ENCODE measurements at places on chromosomes 6 and 20.

DNA sequence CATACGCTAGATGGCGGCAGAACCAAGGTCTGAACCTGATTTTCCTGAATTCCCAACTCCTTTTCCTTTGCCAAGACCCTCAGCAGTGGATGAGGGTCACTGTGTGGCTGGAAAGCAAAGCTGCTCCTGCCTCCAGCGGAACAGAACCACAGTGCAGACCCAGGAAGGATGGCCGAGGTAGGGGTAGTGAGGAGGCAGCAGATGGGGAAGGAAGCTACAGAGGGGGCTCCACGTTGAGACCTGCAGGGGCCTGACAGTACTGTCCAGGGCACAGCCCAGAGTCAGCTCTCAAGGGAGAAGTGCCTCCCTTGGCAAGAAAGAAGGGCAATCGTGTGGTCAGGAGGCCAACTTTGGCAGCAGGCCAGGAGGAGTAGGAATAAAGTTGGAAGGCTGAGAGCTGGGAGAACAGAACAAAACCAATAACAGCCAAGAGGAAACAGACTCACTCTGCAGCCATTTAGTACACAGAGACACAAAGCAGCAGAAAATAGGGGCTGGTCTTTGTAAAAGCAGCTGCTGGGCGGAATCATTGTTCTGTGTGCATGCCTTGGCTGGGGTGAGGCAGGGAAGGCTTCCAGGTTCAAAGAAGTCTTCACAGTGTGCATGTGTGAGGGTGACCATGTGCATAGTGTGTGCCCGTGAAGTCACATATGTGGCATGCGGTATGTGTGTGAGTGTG is 3.1 kb downstream of the GABRR2 start:
- H3K27ac ChIP-seq: no peak overlapping the region
- H3K36me3 ChIP-seq: no peaks in the 10 kb centered on the region
- peak; percentile 25 for DNase-seq

- no peak for DNase-seq
- H3K36me3 ChIP-seq: no peaks in the 10 kb centered on the region
- no peaks in the 10 kb centered on the region for H3K4me1 ChIP-seq
- no peak overlapping the region for H3K4me3 ChIP-seq
- no peaks in the 10 kb centered on the region for H3K27me3 ChIP-seq
- no peak overlapping the region for H3K27ac ChIP-seq
These were observed 7.8 kb downstream of the SIM1 start for GRCh38 chr6:100456908-100457235.

GRCh38 chr20:51220293-51220706 is 197.4 kb upstream of the KCNG1 start:
- H3K27me3 ChIP-seq: no peaks in the 10 kb centered on the region
- H3K27ac ChIP-seq: no peak overlapping the region
- DNase-seq: peak; percentile 52
- H3K4me3 ChIP-seq: no peak overlapping the region
- H3K4me1 ChIP-seq: peaks cover 5% of the 10 kb centered on the region
- no peaks in the 10 kb centered on the region for H3K36me3 ChIP-seq

DNA sequence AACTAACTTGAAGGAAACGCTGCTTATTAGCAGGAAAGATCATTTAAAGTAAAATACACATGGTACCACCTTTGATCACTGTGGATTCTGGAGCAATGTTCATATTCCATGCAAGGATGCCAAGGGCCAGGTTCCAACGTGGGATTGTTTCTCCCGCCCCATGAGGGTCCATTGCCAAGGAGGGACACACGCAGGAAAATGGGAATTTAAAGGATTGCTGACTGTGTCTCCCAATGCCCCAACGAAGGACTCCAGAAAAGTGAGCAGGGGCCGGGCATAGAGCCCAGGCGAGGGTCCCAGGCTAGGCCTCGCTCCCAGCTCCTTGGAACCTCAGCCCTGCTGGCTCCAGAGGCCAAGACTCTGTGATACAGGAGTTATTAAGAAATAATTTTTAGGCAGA is 111.2 kb downstream of the DACT2 start:
- no peak overlapping the region for H3K4me3 ChIP-seq
- H3K27me3 ChIP-seq: no peaks in the 10 kb centered on the region
- H3K36me3 ChIP-seq: no peaks in the 10 kb centered on the region
- DNase-seq: no peak

DNA sequence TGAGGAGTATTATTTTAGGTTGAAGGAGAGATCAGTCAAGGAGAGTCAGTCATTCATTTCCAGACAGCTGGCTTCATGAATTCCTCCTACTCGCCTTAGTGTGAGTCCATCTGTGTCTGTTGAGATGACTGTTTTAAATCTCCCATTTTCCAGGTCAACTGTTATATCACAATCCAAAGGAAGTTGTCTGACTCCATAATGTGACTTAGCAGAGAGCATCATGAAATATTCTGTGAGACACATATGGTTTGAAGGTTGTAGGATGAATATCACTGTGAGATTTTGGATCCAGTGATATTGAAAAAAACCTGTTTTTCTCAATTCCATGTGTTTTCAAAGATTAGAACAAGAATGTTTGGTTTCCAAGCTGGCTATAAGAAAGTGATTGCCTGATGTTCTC is 530.2 kb upstream of the MAN1A1 start:
- no peak overlapping the region for H3K4me3 ChIP-seq
- no peak for DNase-seq
- H3K4me1 ChIP-seq: no peaks in the 10 kb centered on the region
- no peak overlapping the region for H3K27ac ChIP-seq

DNA sequence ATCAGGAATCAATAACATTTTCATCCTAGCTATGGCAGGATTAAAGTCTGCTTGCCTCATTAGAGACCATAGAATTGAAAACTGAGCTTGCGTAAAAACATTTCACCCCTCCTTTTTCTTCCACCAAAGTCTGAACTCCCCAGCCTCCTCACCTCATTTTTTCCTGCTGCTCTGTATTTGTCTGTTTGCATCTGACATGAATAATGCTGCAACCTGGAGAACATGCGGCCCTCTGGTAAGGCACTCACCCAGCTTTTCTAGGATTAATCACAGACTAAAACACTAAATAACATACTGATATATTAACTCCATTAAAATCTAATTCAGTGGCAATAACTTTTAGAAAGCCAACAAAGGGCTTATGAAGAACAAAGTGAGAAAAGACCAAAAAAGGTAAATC is 677.7 kb upstream of the NRSN1 start:
- DNase-seq: no peak
- no peaks in the 10 kb centered on the region for H3K36me3 ChIP-seq

DNA sequence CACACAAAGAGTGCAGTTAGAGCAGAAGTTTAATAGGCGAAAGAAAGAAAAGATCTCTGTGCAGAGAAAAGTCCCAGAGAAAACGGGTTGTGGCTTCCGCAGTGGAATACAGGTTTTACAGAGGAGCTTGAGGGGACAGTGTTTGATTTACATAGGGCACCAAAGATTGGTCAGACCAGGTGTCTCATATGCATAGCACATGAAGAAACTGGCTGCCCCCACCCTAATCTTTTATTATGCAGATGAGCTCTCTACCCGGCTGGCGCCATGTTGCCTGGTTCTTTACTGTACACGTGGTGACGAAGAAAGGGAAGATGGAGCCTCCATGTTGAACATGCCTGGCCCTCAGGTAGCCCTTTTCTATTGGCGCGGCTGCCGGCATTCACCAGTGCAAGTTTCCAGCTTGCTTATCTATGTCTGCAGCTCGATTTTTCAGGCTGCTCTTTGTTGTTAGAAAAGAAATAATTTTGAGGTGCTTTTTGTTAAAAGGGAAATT is 47.4 kb downstream of the SLC35B3 start:
- H3K4me3 ChIP-seq: no peak overlapping the region
- H3K36me3 ChIP-seq: no peaks in the 10 kb centered on the region
- H3K27me3 ChIP-seq: no peaks in the 10 kb centered on the region
- H3K27ac ChIP-seq: no peak overlapping the region
- no peaks in the 10 kb centered on the region for H3K4me1 ChIP-seq

DNA sequence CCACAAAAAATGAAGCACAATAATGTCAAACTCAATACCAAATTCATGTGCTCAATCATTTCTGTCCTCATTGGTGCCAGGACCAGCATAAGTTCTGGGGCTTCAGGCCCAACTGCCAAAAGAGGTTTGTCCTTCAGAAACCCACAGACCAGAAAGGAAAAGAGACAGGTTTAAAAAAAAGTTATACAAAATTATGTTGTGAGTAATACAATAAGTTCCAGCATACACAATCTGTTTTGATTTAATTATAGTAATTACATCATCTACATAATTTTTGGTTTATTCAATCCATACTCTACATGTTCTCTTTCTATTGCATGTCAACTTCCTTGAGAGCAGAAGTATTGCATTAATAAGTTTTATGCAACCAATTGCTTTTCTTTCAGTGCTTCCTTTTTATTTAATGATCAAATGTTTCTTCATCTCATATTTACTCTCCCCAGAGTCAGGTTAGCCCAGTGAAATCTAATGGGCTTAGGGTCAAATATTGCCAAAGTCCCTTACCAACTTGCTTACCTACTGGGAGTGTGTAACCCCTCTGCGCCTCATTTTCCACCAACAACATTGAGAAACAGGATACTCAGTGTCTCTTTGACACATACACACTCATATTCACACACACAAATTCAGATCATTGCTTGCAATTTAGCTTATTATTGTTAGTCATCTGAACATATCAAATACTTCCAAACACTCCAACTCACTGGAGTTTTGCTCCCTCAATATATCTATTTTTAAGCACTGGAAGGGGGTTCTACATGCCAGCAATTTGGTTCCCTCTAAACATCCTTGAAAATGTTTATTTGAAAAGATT is 424.4 kb upstream of the MARCKS start:
- no peaks in the 10 kb centered on the region for H3K36me3 ChIP-seq
- H3K4me3 ChIP-seq: no peak overlapping the region
- H3K27ac ChIP-seq: no peak overlapping the region
- no peak for DNase-seq

DNA sequence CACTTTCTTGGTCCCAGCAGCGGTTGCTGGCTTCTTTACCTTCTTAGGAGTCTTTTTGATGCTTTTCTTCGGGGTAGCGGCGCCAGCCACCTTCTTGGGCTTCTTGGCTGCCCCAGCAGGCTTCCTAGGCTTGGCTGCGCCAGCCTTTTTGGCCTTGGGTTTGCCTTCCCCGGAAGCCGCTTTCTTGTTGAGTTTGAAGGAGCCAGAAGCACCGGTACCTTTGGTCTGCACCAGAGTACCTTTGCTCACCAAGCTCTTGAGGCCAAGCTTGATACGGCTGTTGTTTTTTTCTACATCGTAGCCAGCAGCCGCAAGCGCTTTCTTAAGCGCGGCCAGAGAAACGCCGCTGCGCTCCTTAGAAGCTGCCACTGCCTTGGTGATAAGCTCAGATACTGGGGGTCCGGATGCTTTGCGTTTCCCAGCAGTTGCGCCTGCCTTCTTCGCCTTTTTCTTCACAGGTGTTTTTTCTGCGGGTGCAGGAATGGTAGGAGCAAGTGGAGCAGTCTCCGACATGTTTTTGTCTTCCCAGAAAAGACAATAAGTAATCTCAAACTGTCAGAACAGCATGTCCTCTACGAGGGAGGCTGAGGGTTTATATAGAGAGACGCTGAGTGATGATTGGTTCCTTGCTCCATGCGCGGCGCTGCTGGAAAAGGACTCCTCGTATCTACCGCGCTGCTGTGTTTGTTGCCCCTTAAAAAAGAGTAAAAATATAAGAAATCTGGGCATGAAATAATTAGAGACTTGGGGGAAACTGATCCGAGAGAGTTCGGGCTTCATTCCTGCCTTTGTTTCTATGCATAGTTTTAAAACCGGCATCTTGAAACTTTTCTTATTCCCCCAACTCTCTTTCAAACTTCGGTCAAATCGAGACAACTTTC is 130.3 kb upstream of the BTN3A2 start:
- H3K27ac ChIP-seq: peak overlapping the region; percentile 90
- DNase-seq: peak; percentile 93
- H3K4me3 ChIP-seq: peak overlapping the region; percentile 54
- H3K27me3 ChIP-seq: no peaks in the 10 kb centered on the region
- H3K4me1 ChIP-seq: peaks cover 24% of the 10 kb centered on the region
